Bronchial epithelial cell (primary cell): ENCODE measurements at places on chromosomes 7 and 10.

DNA sequence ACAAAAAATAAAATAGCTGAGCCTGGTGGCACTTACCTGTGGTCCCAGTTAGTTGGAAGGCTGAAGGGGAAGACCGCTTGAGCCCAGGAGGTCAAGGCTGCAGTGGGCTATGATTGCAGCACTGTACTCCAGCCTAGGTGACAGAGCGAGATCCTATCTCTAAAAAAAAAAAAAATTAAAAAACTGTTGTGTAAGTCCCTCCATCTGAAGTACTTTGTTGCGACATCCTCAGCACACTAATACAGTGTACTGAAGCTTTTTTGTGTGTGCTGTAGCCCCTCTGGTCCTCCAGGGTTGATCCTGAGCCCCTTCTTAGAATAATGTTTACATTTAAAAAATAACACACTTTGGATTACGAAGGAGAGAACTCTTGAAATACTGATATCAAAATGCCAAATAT, 71.3 kb downstream of the PFKFB3 start:
- DNase-seq = peak; percentile 28

- no peak for DNase-seq
These were observed 363.7 kb upstream of the PODXL start for GRCh38 chr7:131919920-131920709.

- peak; percentile 80 for DNase-seq
These were observed 37.0 kb downstream of the RPA3 start for GRCh38 chr7:7681191-7681935.

GRCh38 chr10:99551616-99552015, 18.9 kb downstream of the NKX2-3 start:
- DNase-seq = no peak

DNA sequence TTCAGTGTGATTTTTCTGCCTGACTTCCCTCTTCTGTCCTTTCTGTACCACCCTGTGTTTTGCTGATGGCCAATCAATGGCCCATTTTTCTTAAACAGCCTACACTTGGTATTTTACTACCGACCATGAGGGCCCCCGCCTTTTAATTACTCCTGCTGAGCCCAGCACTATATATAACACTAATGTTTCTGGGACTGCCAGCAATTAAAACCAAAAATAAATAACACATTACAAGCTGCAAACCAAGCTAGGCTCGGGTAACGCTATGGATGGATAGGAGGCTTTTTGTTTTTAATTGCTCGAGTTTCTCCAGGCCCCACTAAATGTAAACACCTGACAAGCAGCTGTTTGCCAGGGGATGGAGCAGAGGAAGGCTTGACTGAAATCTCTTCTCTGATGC, 915.4 kb upstream of the AUTS2 start:
- no peak for DNase-seq

DNA sequence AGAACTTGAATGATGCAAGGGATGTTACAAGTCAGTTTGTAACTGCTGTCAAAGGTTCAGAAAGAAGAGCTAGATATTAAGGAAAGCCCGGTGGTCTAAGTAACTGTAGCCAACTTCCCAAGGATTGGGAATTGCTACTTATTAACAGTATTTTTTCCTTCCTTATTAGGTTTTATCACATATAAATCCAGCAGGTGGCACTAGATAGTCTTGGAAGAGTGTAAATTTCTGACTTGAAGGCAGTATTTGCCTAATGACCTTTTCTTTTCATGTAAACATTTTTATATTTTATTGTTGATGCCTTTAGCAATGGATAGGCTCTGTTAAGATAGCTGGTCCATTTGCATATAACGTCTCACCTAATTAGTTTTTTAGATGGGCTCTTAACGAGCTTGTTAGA, 51.2 kb downstream of the ANLN start:
- DNase-seq = peak; percentile 46

- peak; percentile 89 for DNase-seq
These were observed 26.4 kb upstream of the SRGN start for GRCh38 chr10:69061305-69062161.

DNA sequence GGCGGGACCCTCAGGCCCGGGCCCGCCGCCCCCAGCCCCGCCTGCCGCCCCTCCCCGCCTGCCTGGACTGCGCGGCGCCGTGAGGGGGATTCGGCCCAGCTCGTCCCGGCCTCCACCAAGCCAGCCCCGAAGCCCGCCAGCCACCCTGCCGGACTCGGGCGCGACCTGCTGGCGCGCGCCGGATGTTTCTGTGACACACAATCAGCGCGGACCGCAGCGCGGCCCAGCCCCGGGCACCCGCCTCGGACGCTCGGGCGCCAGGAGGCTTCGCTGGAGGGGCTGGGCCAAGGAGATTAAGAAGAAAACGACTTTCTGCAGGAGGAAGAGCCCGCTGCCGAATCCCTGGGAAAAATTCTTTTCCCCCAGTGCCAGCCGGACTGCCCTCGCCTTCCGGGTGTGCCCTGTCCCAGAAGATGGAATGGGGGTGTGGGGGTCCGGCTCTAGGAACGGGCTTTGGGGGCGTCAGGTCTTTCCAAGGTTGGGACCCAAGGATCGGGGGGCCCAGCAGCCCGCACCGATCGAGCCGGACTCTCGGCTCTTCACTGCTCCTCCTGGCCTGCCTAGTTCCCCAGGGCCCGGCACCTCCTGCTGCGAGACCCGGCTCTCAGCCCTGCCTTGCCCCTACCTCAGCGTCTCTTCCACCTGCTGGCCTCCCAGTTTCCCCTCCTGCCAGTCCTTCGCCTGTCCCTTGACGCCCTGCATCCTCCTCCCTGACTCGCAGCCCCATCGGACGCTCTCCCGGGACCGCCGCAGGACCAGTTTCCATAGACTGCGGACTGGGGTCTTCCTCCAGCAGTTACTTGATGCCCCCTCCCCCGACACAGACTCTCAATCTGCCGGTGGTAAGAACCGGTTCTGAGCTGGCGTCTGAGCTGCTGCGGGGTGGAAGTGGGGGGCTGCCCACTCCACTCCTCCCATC, 82.7 kb downstream of the PAX2 start:
- DNase-seq = no peak

- peak; percentile 38 for DNase-seq
These were observed 52.4 kb upstream of the GTF2IRD1 start for GRCh38 chr7:74401137-74401859.

GRCh38 chr7:29839302-29839701, 33.0 kb downstream of the WIPF3 start:
- DNase-seq = peak; percentile 10

GRCh38 chr7:51968461-51968860, 651.9 kb upstream of the COBL start:
- DNase-seq = no peak

- no peak for DNase-seq
These were observed 7.4 kb downstream of the EGFR start for GRCh38 chr7:55026086-55026790.
